ENCODE measurements at places on chromosomes 16 and 17.

DNA sequence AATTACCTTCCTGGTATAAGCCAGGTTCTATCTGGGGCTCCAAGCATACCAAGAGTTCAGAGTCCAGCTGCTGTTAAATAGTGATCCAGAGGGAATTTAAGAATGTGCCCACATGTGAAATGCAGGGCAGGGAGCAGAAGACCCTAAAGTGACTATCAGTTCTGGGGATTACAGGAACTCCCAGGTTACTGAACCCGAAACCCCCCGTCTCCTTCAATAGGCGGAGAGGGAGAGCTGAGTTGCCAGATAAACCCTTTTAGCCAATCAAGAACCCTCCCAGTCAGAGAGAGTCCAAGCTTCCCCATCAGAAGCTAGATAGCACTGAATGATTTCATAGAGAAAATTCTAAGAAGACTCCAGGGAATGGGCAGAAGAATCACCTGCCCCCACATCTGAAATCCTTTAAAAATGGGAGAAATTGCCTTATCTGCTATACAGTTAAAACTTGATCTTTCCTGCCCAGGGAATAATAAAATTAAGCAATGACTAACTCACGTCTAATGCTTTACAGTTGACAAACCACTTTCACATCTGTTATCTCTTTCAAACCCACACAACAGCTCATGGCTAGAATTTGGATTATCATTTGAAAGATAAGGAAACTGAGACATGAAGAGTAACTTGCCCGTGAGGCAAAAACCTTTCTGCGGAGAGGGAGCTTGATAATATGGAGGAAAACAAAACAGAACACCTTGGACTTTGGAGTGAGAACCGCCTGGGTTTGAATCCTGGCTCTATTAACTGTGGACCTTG, 10.2 kb downstream of the NOG start:
- no peak for DNase-seq

DNA sequence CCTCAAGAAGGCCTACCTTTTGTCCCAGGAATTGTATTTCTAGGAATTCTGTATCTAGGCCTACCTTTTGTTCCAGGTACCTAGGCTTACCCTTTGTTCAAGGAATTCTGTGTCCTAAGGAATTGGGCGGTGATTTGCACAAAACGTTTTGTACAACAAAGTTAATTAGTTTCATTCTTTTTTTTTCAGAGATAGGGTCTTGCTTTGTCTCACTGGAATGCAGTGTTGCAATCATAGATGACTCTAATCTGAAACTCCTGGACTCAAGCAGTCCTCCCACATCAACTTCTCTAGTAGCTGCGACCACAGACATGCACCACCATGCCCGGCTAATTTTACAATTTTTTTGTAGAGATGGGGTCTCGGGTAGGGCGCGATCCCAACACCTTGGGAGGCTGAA, 7.0 kb downstream of the CDR2L start:
- DNase-seq: no peak

- DNase-seq: no peak
Measured at GRCh38 chr17:78872486-78872885, 30.5 kb downstream of the CEP295NL start.

DNA sequence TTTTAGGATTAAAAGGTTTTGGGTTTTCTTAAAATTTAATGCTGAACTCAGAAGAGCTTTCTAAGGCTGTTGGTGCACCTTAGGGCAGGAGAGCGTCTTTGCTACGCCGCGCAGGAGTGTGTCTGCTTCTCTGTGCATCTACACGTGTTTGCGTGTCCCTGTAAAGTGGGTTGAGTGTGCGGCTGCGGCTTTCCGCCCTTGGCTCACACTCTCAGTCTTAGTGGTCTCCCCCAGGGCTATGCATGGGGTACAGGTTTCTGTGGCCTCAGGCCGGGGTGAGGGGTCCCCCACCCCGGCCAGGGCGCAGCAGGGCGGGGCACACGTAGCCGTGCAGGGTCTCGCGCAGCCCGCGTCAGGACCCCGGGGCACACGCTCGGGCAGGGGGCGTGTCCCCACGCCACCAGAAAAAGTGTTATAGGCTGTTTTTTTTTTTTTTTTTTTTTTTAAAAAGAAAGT, 727 bp upstream of the TENT4B start:
- peak; percentile 43 for DNase-seq

GRCh38 chr16:27237219-27238015, 31.2 kb downstream of the NSMCE1 start:
- peak; percentile 72 for DNase-seq

GRCh38 chr16:86918637-86919036, 340.3 kb downstream of the FOXL1 start:
- DNase-seq: no peak

GRCh38 chr17:6374761-6375312, 60.1 kb downstream of the AIPL1 start:
- DNase-seq: peak; percentile 7

- no peak for DNase-seq
Measured at GRCh38 chr17:57260325-57261083, 4.2 kb downstream of the MSI2 start.

DNA sequence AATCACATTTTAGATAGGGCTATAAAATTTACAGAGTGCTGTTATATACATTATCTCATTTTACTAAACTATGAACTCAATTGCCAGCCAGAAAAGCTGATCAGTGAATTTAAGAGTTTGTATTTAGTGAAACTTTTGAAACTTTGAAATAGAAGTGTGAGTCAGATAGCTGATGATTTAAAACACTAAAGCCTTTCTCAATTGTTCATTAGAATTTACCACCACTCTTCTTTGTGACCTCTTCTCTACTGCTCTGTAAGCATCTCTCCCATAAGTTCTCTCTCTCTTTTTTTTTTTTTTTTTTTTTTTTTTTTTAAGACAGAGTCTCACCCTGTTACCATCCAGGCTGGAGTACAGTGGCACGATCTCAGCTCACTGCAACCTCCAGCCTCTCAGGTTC, 43.7 kb downstream of the GOSR1 start:
- no peak for DNase-seq

- DNase-seq: no peak
Measured at GRCh38 chr16:15466131-15466530, 31.7 kb downstream of the BMERB1 start.

GRCh38 chr17:32609085-32609484, 122.3 kb downstream of the CDK5R1 start:
- peak; percentile 59 for DNase-seq

DNA sequence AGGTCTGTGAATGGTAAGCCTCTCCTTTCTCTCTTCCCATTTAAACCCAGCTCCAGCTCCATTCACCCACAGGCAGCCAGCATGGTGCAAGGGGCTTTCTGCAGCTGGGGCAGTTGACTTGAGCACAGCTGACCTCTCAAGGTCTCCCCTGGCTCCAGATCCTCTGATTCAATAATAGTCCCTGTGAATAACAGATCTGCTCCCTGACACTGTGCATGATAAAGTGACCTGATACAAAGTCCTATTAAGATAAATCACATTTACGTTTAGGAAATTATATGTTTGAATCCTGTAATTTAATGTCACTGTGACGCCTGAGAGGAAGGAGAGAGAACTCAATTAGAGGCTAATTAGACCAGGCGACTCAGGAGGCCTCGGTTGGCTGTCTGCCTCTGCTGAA, 540.4 kb upstream of the CDH11 start:
- DNase-seq: no peak

GRCh38 chr17:73293031-73293430, 18.8 kb downstream of the CDC42EP4 start:
- no peak for DNase-seq

DNA sequence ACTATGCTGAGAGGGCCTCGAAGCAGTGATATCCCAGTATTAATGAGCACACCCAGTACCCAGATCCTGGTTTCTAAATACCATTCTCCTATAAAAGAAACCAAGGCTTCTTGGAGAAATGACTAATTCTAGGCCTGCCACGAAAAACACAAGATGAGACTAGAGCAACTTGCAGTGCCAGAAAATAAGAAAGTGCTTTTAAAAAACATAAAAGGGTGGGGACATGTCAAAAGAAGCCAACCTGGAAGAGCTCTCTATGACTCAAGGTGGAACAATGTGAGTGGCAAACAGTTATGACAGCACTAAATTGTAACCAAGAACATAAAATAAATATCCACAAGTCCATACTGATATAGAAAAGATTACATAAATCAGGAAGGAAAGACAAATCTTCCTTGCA, 153.2 kb upstream of the KCNJ18 start:
- DNase-seq: no peak

DNA sequence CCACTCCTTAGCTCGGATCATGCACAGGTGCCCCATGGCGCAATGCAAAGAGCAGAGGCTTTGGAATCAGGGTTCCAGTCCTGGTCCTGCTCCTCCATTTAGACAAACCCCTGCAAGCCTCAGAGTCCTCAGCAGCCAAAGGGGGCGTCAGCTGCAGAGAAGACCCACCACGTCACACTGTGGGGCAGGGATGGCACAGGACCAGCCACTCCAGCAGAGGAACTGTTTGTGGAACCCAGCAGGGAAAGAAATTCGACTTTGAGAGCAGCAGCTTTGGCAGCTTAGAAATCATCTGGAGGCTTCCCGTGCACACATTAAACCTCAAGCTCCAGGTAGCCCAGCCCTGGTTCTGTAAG, 25.2 kb downstream of the C17orf100 start:
- no peak for DNase-seq

GRCh38 chr17:74758848-74759168, 10.4 kb downstream of the NHERF1 start:
- no peak for DNase-seq

GRCh38 chr16:4701791-4702465, 8.6 kb downstream of the NUDT16L1 start:
- no peak for DNase-seq

- DNase-seq: no peak
Measured at GRCh38 chr16:72937916-72938794, 109.8 kb downstream of the ZFHX3 start.

- DNase-seq: no peak
Measured at GRCh38 chr16:68249371-68249770, 4.2 kb downstream of the PLA2G15 start.

GRCh38 chr16:25020112-25020631, 5.0 kb upstream of the ARHGAP17 start:
- no peak for DNase-seq

All from activated T-cell treated with anti-CD3 and anti-CD28 coated beads, Interleukin-2, amount 50 U/mL, for 4 hours (primary cell).